Jurkat, Clone E6-1 (cell line): ENCODE measurements at places on chromosomes 5 and 9.

DNA sequence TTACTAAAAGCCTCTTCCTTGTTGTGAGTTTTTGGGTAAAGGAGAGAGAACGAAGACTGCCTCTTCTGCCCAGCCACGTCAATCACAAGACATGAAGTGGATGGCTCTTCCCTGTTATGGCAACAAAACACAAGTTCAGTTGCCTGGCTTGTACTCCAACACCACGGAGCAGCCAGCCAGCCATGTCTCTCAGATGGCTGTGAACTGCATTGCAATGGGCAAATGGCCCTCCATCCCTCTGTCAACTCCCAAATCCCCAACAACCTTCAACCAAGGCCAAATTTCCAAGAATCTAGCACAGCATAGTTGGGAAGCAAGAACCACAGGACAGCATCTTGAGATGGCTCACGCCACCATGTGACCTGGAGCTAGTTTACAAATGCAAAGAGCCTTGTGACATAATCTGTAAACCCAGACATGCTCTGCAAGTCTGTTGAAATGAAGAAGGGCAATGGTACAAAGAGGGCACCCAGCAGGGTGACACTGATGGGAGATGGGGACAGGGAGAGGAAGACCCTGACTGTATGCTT is 53.9 kb downstream of the ZNF366 start:
- DNase-seq = no peak

DNA sequence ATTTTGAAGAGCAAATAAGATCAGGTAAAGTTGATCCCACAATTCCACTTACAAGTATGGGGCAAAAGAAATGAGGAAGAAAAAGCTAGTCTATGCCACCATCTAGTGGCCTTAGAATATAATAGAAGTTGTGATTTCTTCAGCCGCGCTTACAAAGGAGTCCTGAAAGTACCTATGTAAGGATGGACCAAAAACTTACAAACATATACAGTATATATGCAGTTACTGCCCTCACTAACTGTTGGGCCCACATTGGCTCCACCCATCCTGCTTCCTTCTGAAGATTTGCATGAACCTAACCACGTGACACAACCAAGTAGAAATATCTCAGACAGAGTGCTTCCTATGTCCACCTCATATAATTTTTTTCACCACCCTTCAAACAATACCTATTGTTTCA is 11.7 kb upstream of the OR13D1 start:
- peak; percentile 41 for DNase-seq

GRCh38 chr9:69697475-69697874 is 25.3 kb upstream of the APBA1 start:
- DNase-seq = no peak

GRCh38 chr5:10536931-10537579 is 26.8 kb upstream of the ANKRD33B start:
- no peak for DNase-seq

GRCh38 chr9:36118706-36119105 is 17.8 kb upstream of the GLIPR2 start:
- DNase-seq = no peak

DNA sequence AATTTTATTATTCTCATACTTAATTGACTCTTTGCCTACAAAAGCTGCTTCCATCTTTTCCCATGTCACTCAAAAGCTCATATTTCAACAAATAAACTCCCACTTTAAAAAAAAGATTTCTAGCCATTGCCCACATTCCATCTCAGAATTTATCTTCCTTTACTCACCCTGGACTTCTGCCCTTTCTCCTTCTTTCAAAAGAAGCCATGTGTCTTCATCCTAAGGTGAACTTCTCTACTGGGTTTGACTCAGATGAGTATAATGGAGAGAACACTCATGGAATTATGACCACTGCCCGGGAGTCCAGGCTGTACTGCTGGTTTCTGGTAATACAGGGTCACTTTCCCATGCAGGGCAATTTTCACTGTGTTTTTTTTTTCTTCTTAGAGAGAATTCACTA is 548.5 kb upstream of the ZNF462 start:
- no peak for DNase-seq

- DNase-seq = peak; percentile 71
These were observed 467 bp upstream of the VLDLR start for GRCh38 chr9:2620919-2621721.

DNA sequence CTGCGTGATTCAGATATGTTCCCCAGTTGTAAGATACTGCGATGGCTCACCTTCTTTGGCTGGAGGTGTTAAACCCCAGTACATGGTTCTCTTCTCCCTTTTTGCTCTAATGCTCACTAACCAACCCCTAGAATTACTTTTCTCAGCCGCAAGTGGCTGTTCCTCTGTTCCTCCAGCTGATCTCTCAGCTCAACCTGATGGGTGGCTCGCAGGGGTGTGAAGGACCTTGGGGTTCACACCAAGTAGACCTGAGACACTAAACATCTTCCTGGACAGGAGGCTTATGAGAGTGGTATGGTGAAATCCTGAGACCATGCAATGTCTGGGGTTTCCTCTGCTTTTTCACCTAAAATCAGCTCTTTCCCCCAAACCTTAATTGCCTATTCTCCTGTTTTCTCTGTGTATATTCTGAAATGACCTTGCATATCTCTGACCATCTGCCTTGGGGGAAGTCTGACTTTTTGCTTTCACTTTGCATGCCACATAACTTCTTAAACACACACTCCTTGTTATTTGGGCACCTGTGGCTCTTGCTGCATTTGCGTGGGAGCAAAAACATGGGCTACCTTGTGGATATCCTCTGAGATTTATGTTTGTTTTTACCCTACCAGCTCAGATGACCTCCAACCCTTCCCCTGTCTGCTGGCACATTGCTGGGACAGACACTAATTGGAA is 15.9 kb upstream of the IFNA14 start:
- no peak for DNase-seq

GRCh38 chr5:144352732-144353317 is 182.2 kb downstream of the KCTD16 start:
- no peak for DNase-seq

DNA sequence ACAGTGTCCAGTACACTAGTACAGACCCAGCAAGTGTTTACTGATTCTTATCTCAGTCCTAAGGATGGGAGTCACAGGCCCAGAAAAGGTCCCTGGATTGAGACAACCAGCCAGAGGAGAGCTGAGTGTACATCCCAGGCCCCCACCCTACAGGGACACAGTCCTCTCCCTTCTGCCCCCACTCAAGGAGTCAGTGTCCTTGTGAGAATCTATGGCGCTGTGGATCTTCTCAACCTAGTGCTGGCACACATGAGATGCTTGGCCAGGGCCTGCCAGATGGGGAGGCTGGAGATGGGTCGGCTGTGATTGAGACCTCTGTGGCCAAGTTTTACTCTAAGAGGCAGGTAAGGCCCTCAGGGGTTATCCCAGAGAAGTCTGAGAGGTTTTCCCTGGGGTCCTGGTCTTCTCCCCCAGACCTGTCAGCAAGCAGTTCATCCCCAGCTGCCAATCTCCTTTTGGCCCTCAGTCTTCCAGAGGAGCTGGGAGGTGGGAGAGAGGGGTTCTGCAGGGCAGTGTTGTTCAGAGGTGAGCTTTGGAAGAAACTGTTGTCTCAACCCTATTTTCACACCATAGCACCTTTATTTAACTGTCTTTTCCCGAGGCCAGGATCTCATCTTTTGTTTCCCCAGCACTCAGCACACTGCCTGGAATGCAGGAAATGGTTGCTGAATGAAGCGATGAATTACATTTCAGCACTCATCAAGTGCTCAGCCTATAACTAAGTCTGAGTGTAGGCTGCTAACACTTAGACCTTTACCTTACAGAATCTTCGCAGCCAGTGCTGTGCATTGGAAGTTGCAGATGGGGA is 3.2 kb upstream of the NSD1 start:
- no peak for DNase-seq

DNA sequence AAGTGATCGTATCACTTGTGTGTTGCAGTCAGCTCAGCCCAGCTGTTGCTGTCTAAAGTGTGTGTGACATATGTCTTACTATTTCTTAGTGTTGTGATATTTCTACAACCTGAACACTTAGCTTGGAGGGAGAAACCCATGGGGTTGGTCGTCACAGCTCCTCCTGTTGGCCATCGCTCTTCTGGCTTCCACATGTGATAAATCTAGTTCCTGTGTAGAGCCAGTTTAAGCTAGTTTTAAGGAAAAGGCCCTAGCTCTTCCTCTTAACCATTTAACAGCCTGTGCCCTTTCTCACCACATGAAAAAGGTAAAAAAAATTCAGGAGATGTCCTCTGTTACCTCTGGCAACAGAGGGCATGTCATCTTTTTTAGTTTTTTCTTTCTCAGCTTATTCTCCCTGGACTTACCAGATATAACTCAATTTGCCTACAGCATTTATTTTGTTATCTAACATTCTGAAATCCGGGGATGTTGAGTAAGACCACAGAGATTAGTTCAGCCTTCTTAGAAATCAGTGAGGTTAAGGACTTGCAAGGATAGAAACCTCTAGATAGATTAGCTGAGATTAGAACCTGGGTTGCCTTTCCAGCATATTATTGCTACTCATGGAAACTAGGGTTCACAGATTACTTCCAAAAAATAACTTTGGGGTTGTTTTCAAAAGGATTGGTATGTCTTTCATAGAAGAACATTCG is 100.4 kb downstream of the GAPVD1 start:
- peak; percentile 61 for DNase-seq

DNA sequence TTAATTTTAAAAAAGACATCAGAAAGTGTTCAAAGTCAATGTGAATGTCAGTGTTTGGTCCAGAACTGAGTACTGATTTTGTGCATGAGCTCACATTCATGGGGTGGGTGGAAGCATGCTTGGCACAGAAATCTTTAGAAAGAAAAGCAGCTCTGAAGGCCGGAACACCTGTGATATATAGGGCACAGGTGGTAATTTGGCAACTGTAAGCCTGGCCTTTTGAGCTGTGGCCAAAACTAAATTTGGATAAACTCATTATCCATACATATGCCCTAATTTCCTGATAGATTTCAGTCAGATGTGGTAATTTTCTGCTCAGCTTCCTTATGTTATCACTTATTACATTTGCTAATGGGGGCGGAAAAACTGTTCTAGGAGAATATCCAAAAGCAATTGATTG is 211.4 kb downstream of the HCN1 start:
- DNase-seq = no peak

DNA sequence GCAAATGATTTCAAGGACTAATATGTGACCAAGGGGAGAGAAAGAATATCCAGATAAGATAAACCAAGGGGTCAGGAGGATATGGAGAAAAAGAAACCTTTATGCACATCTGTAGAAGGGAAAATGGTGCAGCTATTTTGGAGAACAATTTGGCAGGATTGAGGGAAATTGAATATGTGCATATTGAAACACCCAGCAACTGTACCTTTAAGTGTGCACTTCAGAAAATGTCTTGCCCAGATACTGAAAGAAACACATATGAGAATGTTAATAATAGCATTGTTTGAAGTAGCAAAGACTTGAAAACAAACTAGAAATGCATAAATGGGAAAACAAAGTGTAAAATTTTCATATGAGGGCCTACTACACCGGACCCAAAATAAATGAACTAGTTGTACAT is 599.6 kb downstream of the PSAT1 start:
- DNase-seq = no peak

- DNase-seq = no peak
These were observed 1.8 kb downstream of the RALGDS start for GRCh38 chr9:133119103-133119845.

DNA sequence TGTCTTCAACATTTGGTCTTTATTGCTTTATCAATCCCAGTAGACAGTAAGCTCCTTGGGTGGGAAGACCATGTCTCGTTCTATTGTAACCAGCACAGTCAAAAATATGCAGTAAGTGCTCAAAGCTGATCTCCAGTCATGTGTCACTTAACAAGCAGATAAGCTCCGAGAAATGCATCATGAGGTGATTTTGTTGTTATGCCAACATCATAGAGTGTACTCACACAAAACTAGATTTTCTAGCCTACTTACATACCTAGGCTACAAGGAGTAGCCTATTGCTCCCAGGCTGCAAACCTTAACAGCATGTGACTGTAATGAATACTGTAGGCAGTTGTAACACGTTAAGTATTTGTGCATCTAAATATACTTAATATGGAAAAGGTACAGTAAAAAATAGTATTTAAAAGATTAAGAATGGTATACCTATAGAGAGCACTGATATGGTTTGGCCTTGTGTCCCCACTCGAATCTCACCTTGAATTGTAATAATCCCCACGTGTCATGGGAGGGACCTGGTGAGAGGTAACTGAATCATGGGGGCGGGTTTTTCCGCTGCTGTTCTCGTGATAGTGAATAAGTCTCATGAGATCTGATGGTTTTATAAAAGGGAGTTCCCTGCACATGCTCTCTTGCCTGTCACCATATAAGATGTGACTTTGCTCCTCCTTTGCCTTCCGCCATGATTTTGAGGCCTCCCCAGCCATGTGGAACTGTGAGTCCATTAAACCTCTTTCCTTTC is 39.8 kb upstream of the PCSK5 start:
- DNase-seq = no peak

DNA sequence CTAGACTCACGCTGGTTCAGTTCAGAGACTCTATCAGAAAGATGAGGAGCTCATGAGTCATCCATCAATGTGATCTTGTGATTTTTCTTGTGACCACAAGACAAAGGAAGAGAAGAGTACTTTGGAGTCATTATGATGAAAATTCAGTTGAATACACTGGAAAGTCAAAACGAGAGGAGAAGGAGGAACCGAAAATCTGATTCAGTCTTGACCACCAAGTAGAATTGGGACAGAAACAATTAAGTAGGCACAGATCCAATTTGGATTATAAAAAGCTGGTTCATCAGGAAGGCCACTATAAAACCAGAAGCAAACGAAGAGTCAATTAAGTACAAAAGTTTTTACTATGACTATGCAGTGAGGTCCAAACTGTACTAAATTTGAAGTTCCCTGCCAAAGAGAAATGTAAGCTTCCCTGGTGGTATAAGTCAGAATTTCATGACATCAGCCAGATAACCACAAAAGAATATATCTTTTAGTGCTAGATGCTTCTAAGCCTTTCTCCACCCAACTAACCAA is 90.9 kb downstream of the THBS4 start:
- DNase-seq = no peak

DNA sequence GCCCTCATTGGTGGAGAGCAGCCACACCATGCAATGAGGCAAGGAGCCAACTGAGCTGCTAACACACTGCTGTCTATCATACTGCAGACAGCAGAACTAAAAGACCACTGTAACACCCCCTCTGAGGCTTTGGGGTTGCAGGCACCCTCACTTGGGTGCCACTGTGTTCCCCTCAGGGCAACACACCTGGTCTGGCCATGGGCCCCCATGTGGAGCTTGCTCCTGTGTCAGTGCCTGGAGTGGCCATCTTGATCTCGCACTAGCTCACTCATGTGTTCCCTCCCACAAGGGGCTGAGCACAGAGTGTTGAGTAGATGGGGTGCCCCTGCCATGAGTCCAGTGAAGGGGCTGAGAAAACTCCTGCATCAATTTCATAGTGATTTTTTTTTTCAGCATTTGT is 532.4 kb upstream of the FTMT start:
- DNase-seq = no peak

GRCh38 chr9:92961627-92962302 is 14.4 kb downstream of the FGD3 start:
- DNase-seq = no peak

GRCh38 chr5:111937094-111937493 is 180.1 kb upstream of the NREP start:
- DNase-seq = no peak

- no peak for DNase-seq
These were observed 38.7 kb downstream of the APC start for GRCh38 chr5:112776301-112776856.

GRCh38 chr5:138402640-138403039 is 36.2 kb upstream of the REEP2 start:
- no peak for DNase-seq
